ENCODE measurements at places on chromosomes 7 and 10.

DNA sequence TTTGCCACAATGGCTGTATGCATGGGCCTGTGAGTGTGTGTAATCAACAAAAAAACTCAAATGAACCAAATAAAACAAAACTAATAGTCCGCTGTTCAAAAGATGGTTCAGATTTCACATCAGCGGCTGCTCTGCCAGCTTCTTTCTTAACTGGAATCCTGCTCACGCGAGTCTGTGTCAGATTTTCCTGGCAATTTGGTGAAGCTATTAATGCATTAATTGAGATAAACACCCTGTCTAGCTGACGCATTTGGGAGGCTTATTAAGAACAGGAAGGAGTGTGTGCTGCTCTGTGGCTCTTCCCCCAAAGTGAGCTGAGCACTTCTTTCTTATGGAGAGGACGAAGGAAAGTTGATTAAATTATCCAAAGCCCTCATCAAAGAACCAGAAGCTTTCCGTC, 336.6 kb upstream of the MKI67 start:
- no peak for DNase-seq

DNA sequence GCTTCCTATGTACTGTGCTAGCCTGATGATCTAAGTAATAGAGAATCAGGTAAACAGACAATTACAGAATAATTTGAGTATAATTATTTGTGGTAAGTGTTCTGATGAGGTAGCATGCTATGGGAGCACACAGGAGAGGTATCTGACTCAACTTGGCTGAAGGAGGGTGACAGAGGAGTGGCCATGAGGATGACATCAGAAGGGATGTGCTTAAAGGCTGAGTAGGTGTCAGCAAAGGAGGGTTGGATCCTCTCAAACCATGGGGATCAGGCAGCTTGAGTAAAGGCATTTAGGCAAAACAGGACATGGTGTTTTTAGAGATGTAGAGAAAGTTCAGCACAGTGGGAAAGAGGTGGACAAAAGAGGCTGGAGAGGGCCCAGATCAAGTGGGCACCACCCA, 29.0 kb downstream of the KLHDC10 start:
- no peak for DNase-seq

DNA sequence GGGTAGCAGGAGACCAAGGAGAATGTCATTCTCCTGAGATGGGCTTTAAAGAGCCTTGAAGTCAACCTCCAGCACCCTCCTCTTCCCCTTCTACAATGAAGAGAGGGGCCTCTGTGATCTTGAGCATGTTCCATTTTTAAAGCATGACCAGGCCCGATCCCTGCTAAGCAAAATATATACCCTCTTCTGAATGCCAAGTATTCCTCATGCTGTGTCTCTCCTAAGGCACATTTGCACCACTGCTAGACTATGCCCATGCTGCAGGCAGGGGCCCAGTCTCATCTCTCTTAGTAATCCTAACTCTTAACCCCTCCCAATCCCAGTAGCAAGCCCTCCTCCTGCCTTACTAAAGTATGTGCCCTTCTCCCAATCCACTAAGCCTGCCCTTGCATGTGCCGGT, 18.4 kb downstream of the SORBS1 start:
- no peak for DNase-seq

DNA sequence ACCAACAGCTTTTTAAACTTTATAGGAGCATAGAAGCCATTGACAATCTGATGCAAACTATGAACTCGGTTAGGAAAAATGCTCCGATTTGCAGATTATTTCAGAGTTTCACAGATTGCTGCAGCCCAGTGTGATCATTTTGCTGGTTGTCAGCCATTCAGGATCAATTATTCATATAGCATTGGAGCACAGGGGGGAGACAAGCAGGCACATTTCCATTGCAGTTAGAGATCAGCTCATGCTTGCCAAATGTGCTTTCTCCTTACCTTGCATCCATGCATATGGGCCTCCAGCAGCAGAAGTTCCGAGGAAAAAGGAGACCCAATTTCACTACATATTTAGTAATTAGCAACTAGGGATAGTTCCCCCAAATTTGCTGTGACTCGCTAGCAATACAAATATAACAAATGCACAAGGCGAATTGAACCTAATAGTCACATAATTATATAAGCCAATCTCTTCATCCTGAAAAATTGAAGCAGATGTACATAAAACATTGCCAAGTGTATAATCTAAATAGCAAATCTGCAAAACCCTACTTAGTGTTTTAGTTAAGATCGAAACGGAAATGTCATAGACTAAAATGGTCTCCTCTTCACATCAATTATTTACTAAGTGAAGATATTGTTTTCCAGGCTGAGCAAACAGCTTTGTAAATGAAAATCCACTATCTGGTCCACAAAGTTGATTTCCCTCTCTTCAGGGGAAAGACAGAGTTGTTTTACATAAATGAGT, 49.5 kb upstream of the RSU1 start:
- DNase-seq = no peak

DNA sequence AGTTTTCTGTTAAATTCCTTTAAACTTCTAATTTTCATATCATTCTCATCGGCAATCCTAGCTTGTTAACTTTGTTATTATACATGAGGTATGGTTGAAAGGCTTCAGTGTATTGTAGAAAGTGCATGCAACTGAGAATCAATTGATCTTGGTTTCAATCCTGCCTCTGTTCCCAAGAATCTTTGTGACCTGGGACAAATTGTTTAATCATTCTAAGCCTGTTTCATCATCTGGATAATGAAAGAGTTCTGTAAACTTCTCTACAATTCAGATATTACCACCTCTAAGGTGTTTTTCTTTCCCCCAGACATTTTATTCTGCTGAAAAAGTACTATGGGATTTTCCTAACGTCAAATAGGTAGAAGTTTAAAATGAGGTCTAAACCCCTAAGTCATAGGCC, 179.0 kb downstream of the RNLS start:
- no peak for DNase-seq

GRCh38 chr7:20794676-20795075, 8.0 kb upstream of the SP8 start:
- DNase-seq = no peak

DNA sequence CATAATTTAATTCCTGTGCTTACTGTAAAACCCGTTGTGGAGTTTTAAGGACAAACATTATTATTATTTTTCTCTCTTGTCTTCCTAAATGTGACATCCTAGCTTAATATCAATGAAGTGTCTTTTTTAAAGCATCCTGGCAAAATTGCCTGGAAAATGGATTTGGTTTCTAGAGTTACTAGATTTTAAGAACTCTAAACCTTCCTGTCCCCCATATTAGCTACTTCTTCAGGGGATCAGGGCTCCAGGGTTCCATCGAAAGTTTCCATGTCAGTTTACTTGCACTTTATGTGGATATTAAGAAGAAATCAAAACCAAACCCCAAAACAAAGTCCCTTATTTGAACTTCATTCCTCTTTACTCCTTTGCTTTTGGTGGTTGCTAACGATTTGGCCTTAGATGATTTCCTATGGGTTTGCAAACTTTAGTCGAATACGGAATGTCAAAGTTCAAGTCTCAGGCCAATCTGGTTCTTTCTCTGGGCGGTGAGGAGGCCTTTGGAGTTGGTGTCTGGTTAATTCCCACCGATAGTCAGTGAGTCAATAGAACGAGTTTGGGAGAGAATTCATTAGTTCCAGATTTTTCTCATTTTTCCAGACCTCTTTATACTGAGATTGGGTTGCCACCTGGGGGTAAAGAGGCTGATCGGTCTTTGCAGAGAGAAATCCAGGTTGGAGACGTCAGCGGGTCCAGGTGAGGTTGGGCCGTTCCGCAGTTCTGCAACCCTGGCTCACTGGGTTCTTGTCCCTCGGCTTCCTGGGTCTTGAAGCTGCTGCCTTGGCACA, 1.1 kb downstream of the CUX1 start:
- no peak for DNase-seq

DNA sequence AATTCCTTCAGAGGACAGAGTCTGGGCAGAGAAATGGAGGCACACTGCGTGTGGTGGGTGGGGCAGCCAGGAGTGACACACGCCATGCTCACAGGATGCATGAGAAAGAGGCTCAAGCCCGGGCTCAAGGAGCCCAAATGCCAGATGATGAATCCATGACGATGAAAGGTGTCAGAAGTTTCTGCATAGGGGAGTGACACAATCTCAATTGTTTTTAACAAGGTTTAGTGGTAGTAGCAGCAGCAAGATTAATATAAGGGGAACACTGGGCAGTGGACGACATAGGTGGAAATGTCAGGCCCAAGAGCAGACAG, 126.1 kb downstream of the TNS3 start:
- no peak for DNase-seq

DNA sequence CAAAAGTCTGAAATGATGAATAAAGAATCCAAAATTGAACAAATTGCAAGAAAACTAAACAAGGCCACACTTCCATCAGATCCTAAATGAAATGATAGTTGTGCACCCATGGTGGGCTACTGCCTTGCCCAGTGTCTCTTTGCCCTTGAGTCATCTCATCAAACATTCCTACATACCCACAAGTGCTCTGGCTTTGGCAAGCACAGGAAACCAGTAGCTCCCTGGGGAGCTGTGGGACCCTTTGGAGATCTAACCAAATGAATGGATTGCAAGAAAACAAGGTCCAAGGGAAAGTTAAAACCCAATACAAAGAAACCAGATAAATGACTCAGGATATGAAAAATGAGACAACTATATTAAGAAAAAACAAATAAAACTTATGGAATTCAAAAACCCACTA, 129.8 kb upstream of the TMEM229A start:
- DNase-seq = no peak

GRCh38 chr7:127252778-127253280, at the start of gene GRM8:
Gene GRM8, minus strand, starts transcription at chr7:127252941.
- DNase-seq = peak; percentile 35

DNA sequence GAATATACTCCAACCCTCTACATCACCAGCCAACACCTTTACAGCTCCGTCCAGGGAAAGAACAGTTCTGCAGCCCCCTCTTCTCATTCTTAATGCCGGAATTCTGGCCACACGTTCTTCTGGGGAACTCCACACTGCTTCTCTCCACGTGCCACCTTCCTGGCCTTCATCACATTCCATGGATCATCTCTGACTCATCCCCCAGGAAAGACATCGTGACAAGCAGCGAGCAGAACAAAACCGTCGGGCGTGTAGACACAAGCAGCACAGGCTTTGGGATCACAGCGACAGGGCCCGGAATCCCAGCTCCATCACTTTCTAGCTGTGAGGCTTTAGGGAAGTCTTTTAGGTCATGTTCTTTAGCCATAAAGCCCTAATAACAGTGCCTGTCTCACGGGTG, 590.3 kb upstream of the FOXK1 start:
- no peak for DNase-seq

- DNase-seq = peak; percentile 6
Measured at GRCh38 chr10:7302392-7302906, 108.4 kb downstream of the SFMBT2 start.

- DNase-seq = no peak
Measured at GRCh38 chr7:17915796-17916195, 24.5 kb downstream of the SNX13 start.

- DNase-seq = peak; percentile 75
Measured at GRCh38 chr7:128829391-128830166, 627 bp upstream of the FLNC start.

DNA sequence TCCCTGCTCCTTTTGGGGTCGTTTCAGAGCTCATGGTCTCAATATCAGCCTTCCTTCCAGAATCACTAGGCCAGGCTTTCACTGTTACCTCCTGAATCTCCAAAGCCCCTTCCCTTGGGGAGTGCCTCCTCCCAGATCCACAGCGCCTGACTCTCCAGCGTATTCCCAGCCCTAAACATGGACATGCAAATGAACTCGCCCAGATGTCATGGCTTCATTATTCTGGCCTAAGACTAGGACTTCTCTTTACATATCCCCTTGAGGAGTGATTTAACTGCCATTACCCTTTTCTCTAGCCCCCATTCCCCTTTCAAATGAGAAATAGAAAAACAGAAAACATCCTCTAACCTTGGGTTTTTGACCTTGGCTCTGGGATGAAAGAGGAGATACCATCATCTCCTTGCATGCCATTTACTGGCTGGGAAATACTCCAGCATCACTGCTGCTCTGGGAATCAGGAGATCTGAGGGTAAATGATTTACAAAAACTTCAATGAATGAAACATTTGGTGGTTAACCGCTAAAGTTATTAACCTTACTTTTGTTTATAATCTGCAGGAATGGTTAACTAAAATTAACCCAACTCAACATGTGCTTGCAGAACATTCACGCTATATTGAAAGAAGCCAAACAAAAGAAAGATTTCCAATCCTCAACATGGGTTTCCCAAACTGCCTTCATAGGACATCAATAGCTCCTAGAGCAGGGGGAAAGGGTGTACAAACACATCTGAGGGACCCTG, 37.0 kb downstream of the FAM171A1 start:
- no peak for DNase-seq

GRCh38 chr10:68135922-68136792, 26.9 kb downstream of the MYPN start:
- peak; percentile 44 for DNase-seq

DNA sequence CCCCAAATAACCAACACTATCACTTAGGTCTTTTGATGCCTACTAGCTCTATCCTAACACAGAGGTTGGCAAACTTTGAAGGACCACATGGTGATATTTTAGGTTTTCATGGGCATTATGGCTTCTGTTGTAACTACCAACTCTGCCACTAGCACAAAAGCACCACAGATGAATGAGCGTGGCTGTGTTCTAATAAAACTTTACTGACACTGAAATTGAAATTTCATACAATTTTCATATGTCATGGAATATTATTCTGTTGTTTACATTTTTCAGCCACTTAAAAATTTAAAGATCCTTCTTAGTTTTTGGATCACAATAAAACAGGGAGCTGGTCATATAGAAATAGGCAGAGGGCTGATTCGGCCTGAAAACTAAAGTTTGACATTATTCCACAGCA, 26.4 kb downstream of the CBX3 start:
- DNase-seq = no peak

GRCh38 chr7:28629216-28629842, 217.0 kb downstream of the CREB5 start:
- no peak for DNase-seq

GRCh38 chr7:2110610-2111396, 121.9 kb downstream of the MAD1L1 start:
- no peak for DNase-seq

- no peak for DNase-seq
Measured at GRCh38 chr7:77386165-77386822, 29.9 kb downstream of the GSAP start.

DNA sequence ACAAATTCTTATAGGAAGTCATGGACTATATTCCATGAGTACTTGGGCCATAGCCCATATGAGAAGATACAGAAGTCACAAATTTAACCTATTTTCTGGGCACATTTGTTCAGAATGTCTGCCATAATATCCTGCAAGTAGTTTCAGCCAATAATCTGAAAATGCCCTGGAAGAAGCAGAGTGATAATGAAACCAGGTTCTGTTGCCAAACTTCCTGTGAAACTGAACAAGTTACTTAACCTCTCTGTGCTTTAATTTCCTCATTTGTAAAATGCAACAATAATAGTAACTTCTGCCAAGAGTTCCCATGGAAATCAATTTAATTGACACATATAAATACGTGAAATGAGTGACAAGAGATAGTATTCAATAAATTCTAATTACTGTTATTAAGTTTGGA, 88.8 kb downstream of the SEMA3C start:
- DNase-seq = no peak

GRCh38 chr7:156324201-156324600, 316.4 kb upstream of the RNF32 start:
- DNase-seq = no peak

Data from H54 (cell line).